ELF-1 (cell line): ENCODE measurements at places on chromosomes 12 and 14.
A peak's percentile ranks its signal among the peaks of the same experiment; 100 is the strongest.

DNA sequence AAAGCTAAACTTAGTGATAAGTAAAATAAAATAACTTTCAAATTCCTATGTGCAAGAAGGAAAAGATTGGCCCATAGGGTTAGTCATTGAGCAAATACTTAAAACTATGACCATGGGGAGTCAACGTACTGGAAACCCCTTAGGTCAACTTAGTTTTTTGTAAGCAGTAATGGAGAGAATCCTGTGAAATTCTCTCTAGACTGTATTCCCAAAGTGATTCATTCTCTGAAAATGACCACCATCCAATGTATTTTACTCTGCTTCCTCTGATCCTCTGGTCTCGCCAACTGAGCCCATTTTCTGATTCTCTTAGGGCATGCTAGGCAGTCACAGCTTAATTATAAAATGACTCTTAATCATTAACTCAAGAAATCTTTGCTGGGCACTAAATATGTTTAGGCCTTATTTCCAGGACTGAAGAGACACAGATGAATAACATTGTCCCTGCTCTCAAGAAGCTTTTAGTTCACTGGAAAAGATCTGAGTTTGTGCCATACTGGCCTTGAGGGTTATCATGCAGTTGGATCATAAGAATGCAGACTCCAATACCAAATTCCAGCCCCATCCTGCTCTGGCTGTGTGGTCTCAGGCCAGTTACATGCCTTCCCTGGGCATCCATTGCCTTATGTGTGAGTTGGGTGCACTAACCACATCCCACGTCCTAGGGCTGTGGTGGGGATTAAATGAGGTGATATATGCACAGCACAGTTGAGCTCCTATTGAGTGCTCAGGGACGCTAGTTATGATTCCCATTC, 732.4 kb downstream of the AACS start:
- no peak for DNase-seq

- no peak for DNase-seq
Observed at GRCh38 chr12:64184216-64184615, 37.9 kb downstream of the KICS2 start.

DNA sequence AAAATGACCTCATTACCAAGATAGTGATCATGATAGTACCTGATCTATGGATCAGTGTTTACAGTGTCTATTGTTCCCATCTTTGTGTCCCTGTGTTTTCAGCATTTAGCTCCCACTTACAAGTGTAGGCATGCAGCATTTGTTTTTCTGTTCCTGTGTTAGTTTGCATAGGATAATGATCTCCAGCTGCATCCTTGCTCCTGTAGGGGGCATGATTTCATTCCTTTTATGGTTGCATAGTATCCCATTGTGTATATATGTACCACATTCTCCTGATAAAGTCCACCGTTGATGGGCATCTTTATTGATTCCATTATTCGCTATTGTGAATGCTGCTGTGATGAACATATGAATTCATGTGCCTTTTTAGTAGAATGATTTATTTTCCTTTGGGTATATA, 215.4 kb upstream of the NAV3 start:
- DNase-seq, result peak; percentile 3

DNA sequence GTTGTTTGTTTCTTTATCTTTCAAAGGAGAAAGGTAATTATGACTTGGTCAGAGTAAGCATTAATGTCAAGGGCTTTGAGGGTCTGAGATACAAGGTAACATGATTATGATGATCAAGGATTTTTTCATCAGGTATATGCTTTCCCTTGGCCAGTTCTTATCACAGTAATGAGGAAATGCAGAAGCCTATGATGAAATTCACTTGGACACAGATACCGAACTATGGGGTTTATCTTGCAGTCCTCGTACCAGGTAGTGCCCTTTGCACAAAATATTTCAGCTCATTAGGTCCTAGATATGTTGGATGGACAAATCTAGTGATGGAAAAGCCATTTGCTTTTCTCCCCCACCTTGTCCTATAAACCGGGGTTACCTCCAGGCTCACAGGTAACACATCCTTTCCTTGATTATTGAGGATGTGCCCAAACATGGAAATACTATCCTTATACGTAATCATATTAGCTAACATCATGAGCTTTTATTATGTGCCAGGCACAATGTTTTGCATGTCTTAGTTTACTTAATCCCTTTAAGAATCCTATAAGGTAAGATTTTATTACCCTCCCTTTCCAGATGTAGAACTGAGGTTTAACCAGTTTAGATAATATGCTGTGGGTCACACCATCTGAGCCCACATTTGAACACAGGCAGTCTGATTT, 7.0 kb upstream of the RASSF3 start:
- no peak for DNase-seq

DNA sequence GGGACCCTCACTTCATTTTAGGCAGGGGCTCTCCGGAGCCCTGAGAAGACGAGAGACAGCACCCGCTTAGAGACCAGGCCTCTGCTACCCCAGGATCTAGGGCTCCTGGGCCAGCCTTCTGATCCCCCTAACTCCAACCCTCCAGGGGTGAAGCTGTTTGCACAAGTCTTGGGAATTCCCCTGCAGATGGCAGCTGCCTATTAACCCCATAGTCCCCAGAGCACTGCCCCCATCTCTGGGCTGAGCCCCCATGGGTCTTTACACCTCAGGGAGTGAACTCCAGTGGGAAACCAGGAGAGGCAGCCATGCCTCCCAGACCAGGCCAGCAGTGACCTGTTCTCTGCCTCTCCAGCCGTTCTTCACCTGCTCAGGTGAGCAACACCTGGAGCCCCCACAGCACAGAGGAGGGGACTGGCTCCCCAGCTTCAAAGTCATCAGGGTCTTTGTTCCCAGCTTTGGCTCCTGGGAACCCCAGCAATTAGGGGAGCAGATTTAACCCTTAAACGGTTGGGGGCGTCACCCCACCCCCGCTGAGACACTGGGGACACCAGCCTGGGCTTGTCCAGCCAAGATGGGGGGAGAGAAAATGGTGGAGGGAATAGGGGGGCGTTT, 2.3 kb downstream of the WNT10B start:
- no peak for DNase-seq

GRCh38 chr12:39467432-39467870, 24.5 kb upstream of the KIF21A start:
- no peak for DNase-seq

GRCh38 chr14:76081642-76082041, 70.1 kb upstream of the GPATCH2L start:
- no peak for DNase-seq

GRCh38 chr12:116607039-116607438, 47.9 kb downstream of the MAP1LC3B2 start:
- DNase-seq, result no peak

DNA sequence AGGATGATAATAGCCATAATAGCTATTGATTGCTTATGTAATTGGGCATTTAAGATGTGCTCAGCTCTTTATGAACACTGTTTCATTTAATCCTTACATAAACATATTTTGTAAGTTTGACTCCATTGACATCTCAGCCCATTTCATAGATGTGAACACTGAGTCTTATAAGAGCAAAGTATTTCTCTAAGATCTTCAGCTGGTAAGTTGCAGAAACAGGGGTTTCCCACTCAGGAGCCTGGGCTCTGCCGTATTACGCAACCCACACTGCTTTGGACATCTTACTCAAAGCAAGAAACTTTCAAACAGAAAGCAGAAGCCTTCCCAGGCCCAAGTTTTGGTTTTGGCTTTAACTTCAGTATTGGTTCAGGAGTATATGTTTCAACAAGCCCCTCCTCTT, 705.1 kb downstream of the MED13L start:
- no peak for DNase-seq

DNA sequence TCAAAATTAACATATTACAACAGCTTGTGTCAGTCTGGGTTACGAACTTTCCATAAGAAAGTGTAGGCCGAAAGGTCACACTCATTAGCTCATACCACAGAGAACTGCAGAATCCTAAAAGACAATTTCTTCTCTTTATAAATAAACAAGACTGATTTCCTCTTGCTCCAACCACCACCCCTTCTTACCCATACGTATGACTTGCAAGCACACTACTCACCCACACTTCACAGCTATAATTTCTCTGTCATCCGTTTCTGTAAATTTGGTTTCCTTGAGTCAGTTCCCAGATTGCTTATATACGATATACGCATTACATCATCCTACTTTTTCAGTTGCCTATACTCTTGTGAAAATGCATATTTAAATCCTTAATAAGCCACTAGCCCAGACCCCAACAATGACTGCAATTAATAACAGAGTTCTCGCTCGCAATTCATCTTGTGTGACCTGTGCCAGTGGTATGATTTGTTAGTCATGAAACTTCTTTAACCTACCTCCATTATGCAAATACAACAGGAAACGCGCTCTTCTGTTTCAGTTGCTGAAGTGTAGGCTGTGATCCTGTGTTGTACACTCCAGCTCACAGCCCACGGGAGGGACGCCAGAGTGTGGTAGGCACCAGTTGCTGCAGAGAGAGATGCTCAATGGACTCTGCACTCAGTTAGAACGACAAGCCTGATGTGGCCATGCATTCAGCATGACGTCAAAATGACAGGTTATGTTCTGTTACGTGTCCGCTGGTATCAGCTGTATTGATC, 417.6 kb downstream of the PDZRN4 start:
- no peak for DNase-seq

- no peak for DNase-seq
Observed at GRCh38 chr14:101932673-101933072, 31.7 kb upstream of the DYNC1H1 start.

- no peak for DNase-seq
Observed at GRCh38 chr14:100374876-100375265, 51.7 kb downstream of the SLC25A47 start.

GRCh38 chr14:76904100-76904739, 78.0 kb downstream of the LRRC74A start:
- no peak for DNase-seq

DNA sequence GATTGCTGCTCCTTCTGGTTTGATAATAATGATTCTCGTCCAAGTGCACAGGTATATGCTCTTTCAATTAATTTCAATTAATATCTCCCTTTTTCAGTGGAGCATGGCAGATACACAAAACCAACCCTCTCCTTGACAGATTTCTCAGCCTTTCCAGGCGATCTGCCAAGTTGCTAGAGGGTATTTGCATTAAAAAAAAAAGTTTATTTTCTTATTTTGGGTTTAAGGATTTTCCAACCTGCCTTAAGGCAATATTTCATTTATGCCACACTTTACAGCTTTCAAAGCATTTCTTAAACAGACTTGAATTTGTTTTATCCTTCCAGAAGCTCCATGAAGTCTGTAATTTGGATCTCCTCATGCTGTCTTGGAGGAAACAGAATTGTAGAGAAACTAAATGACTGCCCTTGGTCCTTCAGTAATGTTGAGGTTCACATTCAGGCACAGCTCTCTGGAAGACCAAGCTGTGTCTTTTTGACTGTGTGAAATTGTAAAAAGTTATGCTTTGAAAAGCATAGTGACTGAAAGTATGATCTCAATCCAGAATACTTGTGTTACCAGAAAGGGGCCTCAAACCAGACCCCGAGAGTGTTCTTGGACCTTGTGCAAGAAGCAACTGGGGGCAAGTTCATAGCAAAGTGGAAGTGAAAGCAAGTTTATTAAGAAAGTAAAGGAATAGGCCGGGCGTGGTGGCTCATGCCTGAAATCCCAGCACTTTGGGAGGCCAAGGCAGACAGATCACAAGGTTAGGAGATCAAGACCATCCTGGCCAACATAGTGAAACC, 2.3 kb downstream of the DGLUCY start:
- DNase-seq, result no peak

GRCh38 chr14:24234095-24235005, 1.6 kb downstream of the GMPR2 start:
- DNase-seq, result no peak

DNA sequence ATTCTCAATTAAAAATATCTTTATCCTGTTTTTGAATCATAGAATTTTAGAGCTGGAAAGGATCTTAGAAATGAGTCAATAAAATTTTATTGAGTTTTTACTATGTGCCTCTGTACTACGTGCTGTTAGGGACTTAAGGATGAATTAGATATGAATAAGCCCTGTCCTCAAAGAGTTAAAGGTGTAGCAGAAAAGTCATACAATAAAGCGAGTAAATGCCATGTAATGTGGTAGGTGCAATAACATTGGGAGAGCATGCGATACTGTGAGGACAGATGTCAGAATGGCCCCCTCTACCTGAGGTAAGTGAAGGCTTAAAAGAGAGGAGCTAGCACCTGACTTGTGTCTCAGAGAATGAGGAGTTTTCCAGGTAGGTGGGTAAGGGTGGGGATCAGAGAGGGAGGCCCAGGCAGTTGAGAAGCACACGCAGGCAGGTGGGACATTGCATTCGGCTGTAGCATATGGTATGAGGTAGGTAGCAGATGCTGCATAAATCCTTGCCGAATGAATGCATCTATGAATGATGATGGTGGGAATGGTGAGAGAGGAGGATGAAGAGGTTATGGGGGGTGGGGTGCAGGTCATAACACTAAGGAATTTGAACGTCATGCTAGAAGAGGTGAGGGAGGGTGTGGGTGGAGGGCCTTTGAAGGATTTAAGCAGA, 35.4 kb upstream of the ATP23 start:
- no peak for DNase-seq

DNA sequence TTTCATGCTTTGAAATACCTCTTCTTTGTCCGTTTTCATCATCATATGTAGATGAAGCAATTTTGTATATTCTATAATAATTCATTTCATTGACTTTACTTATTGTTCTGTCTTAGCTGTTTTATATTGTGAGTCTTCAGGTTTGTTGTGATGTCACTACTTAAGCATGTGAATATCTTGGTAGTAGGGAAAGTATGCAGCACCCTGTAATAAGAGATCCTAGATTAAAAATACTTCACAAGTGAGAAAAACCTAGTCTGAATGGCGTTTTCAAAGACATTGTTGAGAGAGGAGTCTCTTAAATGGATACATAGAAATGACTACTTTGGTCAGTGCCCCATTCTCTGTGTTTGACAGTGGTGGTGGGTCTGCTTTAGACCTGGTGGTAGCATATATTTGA, 61.4 kb downstream of the SLC16A7 start:
- DNase-seq, result no peak

DNA sequence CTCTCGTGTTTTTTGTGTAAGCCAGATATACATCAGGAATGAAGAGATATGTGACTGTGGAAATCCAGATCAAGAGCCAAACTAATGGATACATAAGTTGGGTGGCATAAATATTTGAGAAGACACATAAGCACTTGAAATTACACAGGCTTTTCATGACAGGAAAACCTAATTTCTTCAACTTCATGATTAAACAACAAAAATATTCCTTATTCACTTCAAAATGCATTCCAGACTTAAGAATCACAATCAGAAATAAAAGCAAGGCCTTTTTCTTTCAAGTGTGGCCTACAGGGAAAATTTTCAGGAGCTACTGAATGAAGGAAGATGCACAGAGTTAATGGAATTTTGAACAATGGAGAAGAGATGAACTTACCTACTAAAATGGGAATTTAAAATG, 515.6 kb downstream of the FOXG1 start:
- no peak for DNase-seq

GRCh38 chr14:35407306-35407630, 2.7 kb upstream of the NFKBIA start:
- no peak for DNase-seq

GRCh38 chr14:33959692-33960151, 8.8 kb upstream of the EGLN3 start:
- peak; percentile 79 for DNase-seq

DNA sequence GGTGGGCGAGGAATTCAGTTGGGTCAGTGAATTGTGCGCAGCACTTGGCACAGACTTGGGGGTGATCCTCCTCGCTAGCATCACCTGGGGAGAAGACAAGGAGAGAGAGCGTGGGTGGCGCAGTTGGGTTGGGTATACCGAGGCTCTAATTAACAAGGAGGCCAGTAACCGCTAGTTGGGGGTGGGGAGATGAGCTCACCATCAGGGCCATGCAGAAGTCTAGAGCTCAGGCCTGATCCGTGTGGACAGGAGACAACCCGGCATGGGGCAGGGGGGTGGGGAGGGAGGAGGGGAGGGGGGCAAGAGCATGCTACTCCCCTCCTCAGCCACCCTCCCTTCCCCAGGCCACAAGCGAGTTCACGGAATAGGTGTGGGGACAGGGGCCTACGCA, 580 bp downstream of the SALL2 start:
- no peak for DNase-seq
